ENCODE measurements at places on chromosomes 11 and 22. TPM values are rescaled to one million over a fixed set of nuclear protein-coding genes. Genes with fewer than 3 reads are reported as not detected.

The MYO18B gene
- 0.15 TPM for total RNA-seq

The YPEL4 gene
- total RNA-seq = 2.0 TPM

The SHISAL1 gene
- total RNA-seq = 0.75 TPM

The CARS1 gene
- 160 TPM for total RNA-seq

The TMEM109 gene
- total RNA-seq = 125 TPM

The CNGA4 gene
- not detected for total RNA-seq
